AG20443 (cell line): ENCODE measurements at places on chromosomes 2 and 18.

DNA sequence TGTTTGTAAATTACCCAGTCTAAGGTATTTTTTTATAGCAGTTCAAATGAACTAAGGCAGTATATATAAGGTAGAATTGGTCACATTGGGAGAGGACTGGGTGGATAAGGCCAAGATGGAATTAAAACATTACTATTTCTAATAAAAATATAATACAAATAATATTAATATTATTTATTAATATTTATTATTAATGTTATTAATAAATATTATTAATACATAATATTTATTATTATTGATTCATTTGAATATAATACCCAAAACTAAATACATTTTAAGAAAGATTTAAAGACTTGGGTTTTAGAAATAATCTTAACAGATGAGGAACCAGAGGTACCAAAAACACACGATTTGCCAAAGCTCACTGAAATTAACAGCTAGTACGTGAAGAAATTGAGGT, 30.5 kb upstream of the MC2R start:
- no peak for DNase-seq

- DNase-seq: no peak
These were observed 549.9 kb downstream of the XIRP2 start for GRCh38 chr2:167438206-167438605.

GRCh38 chr18:6368017-6368416, 46.7 kb downstream of the L3MBTL4 start:
- no peak for DNase-seq

DNA sequence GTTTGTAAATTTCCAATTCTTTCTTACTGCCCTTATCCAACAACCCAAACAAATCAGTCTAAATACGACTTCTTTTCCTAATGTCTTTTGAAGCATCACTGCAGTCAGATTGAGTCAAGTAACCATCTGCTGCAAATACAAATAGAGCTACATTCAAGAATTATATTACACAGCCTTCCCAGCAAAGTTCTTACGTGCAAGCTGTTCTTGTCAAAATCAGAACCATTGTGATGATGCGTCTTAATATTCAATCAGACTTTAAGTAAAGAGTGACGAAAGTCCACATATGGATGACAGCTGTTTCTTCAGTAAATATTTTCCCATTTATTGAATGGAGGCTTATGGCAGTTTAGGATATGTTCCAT, 943.8 kb downstream of the LRP1B start:
- DNase-seq: no peak
